ENCODE measurements at places on chromosomes 5 and 9.
A peak's percentile ranks its signal among the peaks of the same experiment; 100 is the strongest.

DNA sequence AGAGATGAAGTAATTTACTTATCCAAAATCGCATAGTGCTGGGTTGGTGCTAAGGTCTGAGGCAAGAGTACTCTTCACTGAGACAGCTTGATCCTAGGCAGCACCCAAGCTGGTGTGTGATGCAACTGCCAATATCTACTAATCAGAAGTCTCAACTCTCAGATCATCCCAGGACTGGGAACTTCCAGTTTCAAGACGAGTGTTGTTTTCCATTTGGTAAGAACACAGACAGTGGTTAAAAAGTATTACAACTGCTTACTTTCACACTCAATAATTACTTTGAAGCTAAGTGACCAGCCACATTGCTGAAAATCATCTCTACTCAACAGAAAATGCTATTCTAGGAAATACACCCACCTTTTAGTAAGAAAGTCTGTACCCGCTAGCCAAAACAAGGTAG is 45.3 kb downstream of the FBXW11 start:
- DNase-seq = no peak

- no peak for DNase-seq
Observed at GRCh38 chr5:8634219-8634618, 765.3 kb downstream of the MTRR start.

GRCh38 chr9:137575716-137576411 is 2.9 kb downstream of the DPH7 start:
- DNase-seq = no peak

- no peak for DNase-seq
Observed at GRCh38 chr5:43514471-43514815, 505 bp downstream of the C5orf34 start.

GRCh38 chr9:106581973-106582372 is 281.0 kb upstream of the ZNF462 start:
- DNase-seq = no peak

GRCh38 chr5:176317534-176318374 is 43.8 kb downstream of the KIAA1191 start:
- DNase-seq = no peak

GRCh38 chr9:98323051-98323830 is 67.8 kb upstream of the TBC1D2 start:
- DNase-seq = no peak

GRCh38 chr5:132085686-132086085 is 12.1 kb downstream of the CSF2 start:
- DNase-seq = no peak

- DNase-seq = no peak
Observed at GRCh38 chr5:65892801-65893200, 33.6 kb upstream of the ERBIN start.

GRCh38 chr5:111254613-111255012 is 30.4 kb downstream of the CAMK4 start:
- no peak for DNase-seq

- DNase-seq = no peak
Observed at GRCh38 chr5:64163135-64163534, 2.5 kb upstream of the RNF180 start.

DNA sequence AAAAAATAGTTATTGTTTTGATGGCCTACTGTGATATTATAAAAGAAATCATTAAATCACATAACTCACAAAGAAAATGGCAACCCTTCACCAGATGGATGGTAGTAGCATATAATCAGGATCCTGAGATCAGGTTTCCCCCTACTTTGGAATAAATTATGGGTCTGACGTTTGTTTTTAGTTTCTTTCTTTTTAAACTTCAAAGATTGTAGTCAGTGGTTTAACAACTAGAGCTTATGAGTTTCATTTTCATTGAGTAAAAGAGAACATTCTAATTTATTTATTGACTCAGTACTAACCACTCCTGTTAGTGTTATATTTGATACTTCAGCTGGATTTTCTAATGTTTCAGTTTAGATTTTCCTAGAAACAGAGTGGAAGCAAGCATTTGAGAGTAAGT is 218.0 kb upstream of the PCSK5 start:
- no peak for DNase-seq

DNA sequence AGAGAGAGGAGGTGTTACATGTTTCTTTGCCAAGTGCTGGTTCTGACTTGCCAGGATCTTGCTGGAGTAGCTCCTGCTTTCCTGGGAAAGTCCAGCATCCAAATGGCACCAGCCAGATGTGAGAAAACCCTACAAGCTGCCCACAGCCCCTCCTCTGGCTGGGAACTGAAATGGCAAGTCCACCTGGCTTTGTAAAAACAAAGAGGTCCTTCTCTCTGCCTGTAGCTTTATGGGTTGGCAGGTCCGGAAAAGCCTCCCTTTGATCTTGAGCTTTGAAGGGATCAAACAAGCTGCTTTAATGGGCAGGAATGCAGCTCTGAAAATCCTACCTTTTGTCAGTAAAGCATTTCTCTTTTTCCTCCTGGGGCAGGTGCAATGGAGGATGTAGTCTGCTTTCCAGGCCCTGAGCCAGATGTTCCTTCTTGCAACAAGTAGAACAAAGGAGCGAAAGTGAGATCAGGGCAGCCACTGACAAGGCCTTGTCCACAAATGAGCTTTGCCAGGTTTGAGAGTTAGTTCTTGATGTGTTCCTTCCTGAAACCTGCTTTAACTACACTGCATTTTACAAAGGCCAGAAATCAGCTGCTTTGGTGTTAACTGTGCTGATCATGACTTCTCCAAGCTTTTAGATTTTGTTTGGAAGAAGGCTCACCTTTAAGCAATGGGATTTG is 456.7 kb downstream of the ZNF608 start:
- no peak for DNase-seq

GRCh38 chr9:124574534-124575375 is 67.6 kb upstream of the NR5A1 start:
- no peak for DNase-seq

- DNase-seq = peak; percentile 86
Observed at GRCh38 chr9:131755541-131756198, 15.8 kb upstream of the RAPGEF1 start.

GRCh38 chr9:98523231-98523901 is 185.4 kb downstream of the GABBR2 start:
- DNase-seq = no peak

- no peak for DNase-seq
Observed at GRCh38 chr5:35009657-35010056, 38.1 kb downstream of the AGXT2 start.

DNA sequence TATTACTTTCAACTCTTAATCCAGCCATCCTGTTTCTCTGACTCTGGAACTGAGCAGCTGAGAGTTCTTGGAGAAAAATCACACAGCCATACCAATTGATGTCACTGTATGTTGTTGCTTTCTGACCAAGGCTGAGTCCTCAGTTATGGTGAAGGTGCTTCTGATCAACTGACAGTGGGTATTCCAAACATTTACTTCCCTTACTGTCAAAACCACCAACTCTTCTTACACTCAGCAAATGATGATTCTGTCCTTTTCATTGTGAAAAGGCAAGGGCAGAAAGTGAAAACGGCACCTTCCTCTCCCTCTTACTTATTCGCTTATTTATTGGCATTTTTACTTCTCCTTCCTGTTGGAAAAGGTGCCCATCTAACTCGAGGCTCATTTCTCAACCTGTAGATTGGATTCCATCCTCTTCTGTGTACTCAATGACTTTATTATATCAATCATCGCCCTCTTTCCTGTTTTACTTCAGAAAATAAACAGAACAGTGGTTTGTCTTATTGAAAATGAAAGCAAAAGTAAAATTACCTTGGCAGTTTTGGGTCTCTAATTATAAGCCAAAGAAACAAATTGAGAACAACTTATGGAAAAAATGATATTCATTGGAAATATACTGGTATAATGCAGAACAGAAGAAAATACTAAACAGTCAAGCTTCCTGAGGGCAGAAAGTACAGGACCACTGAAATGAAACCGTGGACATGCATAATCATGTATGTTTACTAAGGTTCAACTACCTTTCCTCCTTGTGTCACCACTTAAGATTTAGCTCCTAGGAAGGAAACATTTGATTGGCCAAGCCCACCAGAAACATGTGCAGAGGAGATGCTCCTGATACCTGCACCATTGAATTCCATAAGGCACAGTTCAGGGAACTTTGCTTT is 104.5 kb upstream of the CHD1 start:
- no peak for DNase-seq

DNA sequence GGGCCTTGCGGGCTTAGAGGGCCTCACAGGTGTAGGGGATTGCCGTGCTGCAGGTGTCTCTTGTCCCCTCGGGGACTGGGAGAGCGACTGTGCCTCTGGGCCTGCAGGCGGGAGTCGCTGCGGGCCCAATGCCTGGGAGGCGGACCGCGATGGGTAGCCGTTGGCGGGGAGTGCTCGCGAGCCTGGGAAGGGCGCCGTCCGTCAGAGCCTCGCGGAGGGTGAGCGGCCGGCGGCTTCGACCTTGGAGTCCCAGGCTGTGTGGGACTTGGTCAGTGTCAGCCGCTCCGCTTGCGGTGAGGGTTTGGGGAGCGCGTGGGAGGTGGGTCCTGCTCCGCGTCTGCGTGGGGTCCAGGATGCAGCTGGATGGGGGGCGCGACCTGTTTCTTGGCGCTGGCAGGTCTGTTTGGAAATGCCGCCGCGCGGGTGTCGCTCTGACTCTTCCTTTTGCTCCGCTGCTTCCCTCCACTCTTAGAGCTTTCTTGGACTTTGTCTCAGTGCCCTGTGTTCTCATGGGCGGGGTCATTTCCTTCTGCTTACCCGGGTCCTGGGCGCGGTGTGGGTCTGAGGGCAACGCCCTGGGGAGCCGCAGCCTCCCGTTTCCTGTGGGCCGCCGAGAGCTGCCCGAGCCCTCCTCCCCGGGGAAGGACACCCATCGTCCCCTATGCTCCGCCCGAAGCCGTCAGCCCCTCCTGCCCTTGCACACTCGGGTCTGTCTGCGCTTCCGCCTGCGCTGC is 88.9 kb upstream of the CACNA1B start:
- DNase-seq = no peak

- DNase-seq = no peak
Observed at GRCh38 chr5:89572696-89573095, 689.7 kb upstream of the MEF2C start.

DNA sequence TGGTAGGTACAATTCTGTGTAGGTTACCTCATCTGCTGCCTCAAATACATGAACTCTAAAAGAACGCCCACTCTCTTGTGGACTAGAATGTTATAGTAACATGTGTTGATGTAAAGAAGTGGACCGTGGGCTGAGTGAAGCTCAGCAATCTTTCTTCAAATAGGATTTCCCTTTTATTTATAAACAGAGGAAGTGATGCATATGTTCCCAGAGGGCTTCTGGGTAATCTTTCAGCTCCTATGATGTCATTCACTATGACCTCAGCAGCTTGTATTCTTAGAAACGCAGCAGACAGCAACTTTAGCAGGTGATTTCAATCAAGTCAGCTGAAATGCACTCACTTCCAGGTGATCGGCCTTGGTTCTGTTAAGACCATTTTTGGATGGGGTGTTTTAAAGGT is 14.4 kb downstream of the F2RL2 start:
- DNase-seq = no peak

- peak; percentile 59 for DNase-seq
Observed at GRCh38 chr9:130243015-130243881, 22.3 kb upstream of the HMCN2 start.

DNA sequence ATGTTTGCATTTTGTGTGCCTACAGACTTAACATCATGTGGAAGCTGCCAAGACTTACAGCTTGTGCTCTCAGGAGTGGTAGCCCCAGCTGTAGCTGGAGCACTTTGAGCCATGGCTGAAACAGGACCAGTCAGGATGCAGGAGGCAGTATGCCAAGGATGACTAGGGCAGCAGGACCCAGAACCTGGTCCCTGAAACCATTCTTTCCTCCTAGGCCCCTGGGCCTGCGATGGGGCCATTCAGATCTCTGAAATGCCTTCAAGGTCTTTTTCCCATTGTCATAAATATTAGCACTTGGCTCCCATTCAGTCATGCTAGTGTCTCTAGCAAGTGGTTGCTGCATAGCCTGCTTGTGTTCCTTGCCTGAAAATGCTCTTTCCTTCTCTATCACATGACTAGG is 29.6 kb upstream of the VLDLR start:
- DNase-seq = no peak

DNA sequence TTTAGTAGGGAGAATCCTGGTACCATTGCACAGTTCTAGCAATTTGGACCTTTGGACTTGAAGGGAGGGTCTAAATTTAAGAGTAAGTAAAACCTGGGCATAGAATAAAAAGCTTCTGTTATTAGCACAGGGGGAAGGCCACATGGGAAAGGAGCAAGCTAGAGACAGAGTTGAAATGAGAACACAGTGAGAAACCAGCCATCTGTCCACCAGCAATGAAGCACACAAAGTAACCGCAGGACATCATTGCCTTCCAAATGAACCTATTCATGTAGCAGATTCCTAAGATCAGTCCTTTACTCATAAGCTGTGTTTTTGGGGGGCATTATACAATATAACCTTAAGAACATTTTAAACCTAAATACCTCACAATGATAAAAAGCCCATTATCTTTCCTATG is 407.4 kb downstream of the HCN1 start:
- no peak for DNase-seq

DNA sequence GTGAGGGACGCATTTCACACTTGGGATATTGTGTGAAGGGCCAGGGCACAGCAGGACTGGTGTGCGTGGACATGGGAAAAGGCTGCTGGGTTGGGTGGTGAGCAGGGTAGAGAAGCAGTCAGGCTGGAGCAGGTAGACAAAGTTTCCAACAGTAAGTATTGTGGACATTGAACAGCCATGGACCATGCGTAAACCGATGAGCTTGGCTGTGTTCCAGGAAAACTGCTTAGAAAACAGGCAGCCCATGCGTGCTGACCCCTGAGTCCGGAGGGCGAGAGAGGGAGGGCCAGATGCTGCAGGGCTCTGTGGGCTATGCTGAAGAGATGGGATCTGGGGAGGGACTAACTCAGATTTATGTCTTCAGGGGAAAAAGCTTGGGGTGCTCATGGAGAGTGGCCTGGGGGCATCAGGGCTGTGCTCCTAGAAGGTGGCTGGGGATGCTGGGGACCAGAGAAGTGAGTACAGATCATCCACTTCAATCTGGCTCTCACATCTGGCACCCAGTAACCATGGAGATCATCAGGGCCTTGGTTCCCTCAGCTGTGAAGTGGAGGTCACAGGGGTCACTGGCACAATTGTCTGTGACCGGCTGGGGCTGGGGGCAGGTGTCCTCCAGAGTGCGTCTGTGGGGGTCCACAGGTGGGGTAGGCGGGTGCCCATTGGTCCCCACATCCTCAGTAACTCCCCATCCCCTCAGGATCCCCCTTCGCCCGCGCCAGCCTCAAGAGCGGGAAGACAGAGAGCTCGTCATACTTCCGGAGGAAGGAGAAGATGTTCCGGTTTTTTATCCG is 93.3 kb downstream of the CACNA1B start:
- no peak for DNase-seq

DNA sequence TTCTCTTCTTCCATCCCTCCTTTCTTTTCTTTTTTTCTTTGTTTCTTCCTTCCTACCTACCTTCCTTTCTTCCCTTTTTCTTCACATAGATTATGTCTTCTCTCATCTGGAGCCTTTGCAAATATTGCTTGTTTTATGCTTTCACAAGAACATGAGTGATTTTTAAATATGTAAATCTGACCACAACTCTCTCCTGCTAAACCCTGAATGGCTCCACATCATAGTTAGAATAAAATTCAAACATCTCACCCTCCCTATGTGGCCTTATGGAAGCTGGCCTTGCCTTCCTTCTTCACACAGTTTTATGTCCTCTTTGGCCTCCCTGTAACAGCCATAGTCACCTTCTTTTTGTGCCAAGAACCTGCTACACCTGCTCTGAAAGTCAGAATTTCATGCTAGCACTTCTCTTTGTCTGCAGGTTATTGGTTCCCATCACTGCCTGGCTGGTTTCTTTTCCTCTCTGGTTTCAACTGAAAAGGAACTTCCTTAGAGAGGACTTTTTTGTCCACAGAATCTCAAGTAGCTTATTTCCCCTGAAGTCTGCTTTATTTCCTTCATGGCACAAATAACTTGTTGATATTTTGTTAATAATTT is 114.3 kb upstream of the TNC start:
- no peak for DNase-seq

GRCh38 chr9:78103971-78104433 is 72.4 kb upstream of the GNAQ start:
- DNase-seq = no peak

All from heart left ventricle (tissue), 16 donors.